ENCODE measurements at places on chromosomes 2 and 18.

- DNase-seq, result no peak
Measured at GRCh38 chr2:8541636-8542035, 140.2 kb upstream of the ID2 start.

DNA sequence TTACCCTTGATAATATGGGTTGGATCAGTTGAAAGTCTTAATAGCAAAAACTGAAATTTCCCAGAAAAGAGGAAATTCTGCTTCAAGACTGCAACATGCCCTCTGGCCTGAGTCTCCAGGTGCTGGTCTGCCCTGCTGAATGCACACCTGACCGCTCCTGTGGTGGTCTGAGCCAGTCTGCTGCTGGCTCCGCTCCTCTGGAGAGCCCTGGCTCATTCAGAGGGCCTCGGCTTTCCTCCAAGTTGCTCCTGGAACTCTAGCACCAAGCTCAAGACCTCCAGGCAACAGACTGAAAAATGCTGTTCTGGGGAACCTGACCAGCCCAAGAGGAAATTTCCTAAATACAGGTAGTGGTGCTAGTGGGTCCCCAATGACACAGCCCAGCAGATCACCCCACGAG lies 64.8 kb downstream of the DIPK1C start:
- DNase-seq, result no peak

- DNase-seq, result peak; percentile 9
Measured at GRCh38 chr2:217993817-217994463, 8.9 kb downstream of the TNS1 start.

GRCh38 chr2:112691881-112692281 lies 28.9 kb upstream of the NT5DC4 start:
- DNase-seq, result no peak

- DNase-seq, result no peak
Measured at GRCh38 chr18:77478646-77479442, 229.2 kb downstream of the GALR1 start.

GRCh38 chr18:78624646-78625279 lies 354.9 kb upstream of the SALL3 start:
- DNase-seq, result no peak

GRCh38 chr2:103445347-103445746 lies 683.5 kb downstream of the TMEM182 start:
- peak; percentile 12 for DNase-seq

DNA sequence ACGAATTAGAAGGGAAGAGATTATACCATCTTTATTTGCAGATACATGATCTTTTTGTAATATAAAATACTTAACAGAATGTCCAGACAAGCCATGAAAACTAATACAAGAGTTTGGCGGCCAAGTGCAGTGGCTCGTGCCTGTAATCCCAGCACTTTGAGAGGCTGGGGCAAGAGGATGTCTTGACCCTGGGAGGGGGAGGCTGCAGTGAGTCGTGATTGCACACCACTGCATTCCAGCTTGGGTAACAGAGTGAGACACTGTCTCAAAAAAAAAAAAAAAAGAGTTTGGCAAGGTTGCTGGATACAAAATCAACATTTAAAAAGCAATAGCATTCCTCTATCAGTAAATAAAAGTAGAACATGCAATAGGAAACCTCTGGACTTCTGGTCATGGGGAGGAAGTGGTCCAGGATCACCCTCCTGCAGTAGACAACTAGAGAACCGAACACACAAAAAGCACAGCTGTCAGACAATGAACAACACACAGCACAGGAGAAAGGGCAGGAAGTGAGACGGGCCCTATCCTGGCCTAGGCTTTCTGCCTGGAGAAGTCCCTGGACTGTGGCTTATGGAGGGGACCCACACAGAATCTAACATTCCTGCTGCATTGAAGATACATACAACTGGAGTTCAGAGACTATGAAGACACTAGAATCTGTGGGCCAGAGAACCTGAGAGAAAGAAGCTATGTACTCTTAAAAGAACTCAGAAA lies 118.9 kb upstream of the ARL4C start:
- DNase-seq, result no peak

DNA sequence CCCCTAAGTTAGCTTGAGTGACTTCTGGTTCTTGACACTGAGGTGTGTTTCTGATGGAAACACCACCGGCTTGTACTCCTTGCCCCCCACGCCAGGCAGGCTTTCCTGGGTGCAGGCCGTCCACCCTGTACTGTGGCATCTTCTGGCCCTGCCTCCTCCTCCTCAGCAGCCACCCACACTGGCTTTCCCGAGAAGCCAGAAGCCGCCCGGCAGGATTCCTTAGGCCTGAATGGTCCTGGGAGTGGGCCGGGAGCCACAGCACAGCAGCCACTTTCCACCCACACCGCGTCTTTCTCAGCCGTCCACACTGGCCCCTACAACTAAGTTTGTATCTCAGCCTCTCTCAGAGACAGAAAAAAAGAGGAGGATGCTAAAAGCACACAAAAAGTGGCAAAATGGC lies 2.1 kb upstream of the HSBP1L1 start:
- DNase-seq, result no peak

GRCh38 chr2:207184348-207184747 lies 18.6 kb upstream of the KLF7 start:
- no peak for DNase-seq

DNA sequence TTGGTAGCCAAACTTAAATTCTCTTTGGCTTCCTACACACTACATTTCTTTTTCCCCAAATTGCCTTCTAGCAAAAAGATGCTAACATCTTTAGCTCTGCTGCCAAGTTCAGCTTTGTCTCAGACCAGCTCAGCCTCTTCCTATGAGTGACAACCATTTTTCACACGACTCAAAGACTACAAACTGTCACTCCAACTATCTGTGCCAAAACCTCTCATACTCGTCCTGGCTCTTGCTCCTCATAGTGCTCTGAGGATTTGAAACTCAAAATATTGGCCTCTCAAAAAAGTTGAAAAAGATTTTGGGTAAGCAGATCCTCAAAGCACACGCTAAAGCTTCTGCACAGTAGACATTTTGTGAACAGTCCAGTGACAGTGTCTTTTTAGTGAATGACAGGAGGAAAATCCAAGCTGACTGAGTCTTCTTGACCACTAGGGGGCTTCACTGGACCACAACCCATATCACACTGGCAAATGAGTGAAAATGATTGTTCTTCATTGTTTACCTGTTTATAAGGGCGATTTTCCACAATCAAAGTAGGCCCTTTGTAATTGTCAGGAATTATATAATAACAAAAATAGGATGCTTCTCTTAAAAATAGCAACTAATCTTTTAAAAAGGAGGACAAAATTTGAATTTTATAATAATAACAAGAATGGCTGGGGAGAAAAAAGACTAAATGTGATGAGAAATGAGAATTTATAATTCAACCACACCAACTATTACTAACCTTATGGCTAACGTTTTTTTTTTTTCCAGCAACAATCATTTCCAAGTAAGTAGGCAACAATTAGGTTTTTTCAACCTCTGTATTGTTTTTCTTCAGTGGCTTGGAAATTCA lies 85.5 kb upstream of the PGAP1 start:
- peak; percentile 26 for DNase-seq

DNA sequence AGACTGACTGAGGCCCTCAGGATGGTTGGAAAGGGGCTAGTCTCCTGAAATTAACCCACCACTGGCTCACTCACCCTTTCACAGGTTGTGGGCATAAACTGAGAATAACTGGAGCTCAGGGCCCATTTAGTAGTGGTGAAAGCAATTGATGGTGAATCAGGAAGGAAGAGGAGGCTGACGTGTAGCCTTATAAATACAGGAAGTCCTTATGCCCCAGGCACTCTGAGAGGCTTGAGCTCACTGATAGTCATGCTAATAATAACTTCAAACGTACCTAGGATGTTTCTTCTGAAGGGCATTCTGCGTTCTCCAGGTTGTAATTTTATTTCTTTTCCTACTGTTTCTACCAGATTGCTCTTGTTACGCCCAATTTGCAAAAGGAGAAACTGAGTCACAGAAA lies 328.4 kb downstream of the CLIP4 start:
- DNase-seq, result no peak

DNA sequence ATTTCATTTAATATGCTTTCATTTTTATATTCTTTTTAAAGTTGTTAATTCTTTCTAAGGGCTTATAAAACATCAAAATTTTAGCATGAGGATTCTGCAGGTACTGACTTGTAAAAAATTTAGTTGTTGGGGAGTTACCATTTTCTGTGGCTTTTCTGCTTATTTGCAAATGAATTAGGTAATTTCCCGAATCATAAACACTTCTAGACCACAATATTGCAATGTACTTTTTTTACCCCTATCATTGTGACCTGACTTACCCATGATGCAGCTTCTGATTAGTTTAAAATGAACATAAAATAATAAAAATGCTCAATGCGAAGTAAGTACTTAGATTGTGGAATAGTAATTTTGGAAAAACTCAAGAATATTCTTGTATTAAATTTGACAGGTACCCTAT lies 11.4 kb downstream of the ARL6IP6 start:
- DNase-seq, result no peak

- DNase-seq, result no peak
Measured at GRCh38 chr2:101811226-101812015, 113.9 kb downstream of the MAP4K4 start.

DNA sequence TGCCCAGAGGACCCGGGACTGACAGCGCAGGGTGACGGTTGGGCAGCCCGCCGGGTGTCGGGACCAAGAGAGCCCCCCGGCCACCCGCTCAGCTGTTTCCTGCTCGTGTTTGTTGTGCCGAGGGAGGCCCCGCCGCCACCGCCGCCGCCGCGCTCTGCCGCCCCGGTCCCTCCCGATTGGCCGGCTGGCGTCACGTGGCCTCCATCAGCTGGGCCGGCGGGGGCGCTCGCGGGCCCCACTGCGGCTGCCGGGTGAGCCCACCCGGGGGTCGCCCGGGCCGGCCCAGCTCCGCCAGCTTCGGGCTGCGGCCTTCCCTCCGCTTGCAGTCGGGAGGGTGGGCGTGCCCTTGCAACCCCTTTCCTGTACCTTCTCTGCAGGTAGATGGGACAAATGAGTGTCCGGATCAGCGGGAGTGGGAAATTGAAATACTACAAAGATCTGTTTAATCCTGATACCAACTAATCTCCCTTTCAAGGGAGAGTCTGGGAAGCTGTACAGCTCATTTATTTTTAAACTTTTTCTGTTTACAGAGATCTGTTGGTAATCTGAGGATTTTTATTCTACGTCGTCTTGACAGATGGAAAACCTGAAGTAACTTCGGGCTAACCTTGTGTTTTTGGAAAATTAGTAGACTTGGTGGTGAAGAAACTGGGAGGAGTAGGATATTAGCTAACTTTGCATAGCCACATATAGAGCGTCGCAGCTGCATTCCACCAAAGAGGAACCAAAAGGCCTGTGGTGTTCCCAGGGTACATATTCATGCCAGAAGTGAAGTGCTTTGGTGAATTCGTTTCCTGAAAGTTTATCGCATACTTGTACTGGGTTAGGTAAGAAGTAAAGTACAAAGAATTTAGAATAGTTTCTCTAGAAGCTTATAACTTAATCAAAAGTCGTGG lies 1.2 kb downstream of the YPEL5 start:
- peak; percentile 15 for DNase-seq

Measured in NCI-H1092 (cell line).